ENCODE measurements at places on chromosomes 16 and 17.

DNA sequence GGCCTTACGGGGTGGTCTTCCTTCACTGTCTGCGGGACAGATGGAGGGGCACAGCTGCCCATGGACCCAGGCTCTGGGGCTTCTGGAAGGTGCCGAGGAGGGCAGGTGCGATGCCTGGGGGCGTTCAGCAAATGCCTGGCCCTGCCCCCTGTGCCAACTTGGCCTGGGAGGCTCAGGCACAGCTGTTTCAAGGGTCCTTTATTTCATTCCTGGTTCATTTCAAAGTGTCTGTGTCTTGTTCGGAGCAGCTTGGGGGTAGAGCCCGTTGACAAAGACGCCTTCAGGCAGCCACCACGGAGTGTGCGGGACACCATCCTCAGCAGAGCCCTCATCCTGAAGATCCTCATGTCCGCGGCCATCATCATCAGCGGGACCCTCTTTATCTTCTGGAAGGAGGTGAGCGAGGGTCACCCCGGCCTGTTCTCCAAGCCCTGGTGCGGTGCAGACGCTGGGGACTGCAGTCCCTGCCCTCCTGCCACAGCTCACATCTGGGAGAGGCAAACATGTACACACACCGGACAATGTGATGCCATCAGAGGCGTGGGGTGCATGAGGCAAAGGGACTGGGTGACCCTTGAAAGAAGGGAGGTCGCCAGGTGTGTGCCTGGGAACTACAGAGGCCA is 43.9 kb downstream of the MEAK7 start:
- DNase-seq, result no peak

DNA sequence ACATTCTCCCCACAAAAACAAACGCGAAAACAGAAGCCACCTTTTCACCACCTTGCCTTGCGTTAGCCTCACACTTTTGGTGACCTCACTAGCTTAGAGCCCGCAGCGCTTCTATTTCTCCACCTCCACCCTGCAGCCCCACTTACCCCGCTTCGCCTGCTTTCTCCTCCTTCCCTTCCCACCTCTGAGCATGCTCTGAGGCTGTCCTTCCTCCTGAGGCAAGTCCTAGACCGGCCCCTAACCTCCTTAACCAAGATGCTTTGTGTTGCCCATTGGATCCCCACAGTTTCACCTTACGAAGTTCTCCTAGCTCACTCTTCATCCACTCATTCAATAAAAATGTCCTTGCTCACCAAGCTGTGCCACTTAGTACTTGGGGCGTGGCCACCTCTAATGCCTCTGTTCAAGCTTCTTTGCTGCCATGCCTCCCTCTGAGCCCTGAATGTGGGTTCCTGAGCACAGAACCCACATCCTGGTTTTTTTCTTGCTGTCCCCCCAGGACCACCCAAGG is 1.3 kb downstream of the GNGT2 start:
- DNase-seq, result no peak

DNA sequence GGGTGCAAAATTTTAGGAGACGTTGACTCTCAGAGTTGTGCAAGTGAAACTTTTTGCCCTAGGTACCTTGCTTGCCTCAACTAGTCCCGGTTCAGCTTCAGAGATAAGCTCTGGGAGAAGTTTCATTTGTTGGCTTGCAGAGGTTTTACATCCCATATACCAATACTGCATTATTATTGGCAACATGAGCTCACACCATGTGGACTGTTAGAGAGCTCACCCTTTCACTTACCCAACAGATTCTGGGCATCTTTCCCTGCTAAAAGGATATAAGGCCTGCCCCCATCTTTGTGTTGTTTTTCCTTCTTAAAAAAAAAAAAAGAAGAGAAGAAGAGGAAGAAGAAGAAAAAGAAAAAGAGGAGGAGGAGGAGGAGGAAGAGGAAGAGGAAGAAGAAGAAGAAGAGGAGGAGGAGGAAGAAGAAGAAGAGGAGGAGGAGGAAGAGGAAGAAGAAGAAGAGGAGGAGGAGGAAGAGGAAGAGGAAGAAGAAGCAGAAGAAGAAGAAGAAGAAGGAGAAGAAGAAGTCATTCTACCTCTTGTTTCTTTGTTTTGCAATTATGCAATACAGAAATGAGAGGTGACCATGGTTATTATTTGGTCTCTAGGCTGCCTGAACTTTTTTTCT is 292.6 kb upstream of the IRX3 start:
- DNase-seq, result no peak

- no peak for DNase-seq
These were observed 26.7 kb downstream of the SAP30BP start for GRCh38 chr17:75693500-75694481.

DNA sequence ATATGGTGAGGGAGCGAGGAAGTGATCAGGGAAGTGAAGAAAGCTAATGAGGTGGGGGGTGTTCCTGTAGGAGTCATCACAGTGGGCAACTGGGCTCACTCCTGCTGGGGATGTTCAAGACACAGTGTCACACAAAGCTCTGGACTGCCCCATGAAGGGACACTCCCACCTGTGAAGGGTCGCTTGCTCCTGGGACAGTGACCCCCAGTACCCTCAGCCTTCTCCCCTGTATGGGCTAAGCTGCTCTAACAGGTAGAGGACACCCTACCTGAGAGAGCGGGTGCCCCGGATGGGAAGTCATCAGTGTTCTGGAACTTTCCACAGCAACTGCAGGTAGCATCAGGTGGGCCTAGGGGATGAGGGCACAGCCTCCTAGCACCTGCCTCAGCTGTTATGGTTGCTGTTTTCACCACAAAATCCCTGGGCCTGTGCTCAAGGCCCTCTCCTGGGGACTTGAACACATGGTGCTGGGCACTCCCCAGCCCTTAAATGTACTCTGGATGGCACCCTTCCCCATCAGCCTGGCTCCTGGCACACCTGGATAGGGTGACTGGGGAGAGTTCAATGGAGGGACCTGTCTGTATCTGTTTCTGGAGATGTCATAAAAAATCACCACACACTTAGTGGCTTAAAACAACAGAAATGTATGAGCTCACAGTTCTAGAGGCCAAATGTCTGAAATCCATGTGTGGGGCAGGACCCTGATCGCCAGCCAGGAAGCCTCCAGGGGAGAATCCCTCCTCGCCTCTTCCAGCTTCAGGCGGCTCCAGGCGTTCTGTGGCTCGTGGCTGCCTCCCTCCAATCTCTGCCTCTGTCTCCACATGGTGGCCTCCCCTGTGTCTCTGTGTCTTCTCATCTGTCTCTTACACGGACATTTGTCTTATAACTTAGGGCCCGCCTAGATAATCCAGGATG is 104.0 kb upstream of the CDH5 start:
- DNase-seq, result no peak

DNA sequence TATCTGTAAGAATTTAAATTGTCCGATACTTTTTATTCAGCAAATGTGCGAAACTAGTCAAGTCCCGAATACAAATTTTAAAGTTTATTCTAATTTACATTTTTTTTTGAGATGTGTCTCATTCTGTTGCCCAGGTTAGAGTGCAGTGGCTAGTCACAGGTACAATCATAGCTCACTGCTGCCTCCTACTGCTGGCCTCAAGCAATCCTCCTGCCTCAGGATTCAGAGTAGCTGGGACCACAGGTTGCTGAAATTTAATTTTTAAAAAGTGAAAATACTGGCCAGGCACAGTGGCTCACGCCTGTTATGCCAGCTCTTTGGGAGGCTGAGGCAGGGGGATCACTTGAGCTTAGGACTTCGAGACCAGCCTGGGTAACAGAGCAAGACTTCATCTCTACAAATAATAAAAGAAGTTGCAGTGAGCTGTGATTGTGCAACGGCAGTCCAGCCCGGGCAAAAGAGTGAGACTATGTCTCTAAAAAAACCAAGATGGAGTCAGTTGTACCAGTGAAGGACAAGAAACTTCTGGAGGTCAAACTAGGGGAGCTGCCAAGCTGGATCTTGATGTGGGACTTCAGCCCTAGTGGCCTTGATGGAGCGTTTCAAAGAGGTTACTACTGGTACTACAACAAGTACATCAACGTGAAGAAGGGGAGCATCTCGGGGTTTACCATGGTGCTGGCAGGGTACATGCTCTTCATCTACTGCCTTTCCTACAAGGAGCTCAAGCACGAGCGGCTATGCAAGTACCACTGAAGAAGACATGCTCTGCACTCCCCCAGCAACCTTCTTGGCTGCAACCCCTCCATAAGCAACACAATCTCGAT is 5.6 kb downstream of the POLG2 start:
- DNase-seq, result peak; percentile 62

- peak; percentile 59 for DNase-seq
These were observed at the start of gene XAF1 for GRCh38 chr17:6755731-6756184. Gene XAF1, plus strand, starts transcription at chr17:6756046. Its CDS starts 33 bp downstream, at chr17:6756079.

DNA sequence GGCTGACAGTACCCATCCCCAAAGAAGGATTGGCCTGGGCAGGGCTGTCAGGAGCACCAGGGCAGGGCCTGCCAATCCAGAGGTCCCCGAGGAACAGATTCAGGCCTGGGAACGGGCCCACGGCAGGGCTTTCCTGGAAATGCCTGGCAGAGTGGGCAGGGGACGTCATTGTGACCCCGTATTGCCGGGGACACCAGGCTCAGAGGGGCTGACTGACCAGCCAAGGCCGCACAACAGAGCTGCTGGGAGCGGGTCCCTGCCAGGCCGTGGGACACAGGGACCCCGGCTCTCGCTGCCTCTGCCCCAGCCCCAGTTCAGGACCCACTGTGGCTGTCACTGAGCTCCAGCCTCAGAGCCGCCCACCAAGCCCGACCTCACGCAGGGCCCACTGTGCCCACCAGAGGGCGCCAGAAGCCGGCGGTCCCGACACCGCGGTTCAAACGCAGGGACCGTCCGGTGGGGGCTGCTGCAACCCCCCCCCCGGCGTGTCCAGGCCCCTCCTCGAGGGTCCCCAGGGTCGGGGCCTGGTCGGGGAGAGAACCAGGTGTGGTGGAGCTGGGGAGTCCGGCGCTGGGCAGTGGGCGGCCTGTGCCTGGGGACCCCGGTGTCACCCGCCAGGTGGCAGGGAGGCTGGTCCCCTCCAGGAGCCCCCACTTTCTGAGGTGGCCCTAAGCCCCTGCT is 15.2 kb upstream of the SSTR5 start:
- DNase-seq, result peak; percentile 21

GRCh38 chr17:70644096-70644495 is 474.8 kb downstream of the KCNJ2 start:
- no peak for DNase-seq

DNA sequence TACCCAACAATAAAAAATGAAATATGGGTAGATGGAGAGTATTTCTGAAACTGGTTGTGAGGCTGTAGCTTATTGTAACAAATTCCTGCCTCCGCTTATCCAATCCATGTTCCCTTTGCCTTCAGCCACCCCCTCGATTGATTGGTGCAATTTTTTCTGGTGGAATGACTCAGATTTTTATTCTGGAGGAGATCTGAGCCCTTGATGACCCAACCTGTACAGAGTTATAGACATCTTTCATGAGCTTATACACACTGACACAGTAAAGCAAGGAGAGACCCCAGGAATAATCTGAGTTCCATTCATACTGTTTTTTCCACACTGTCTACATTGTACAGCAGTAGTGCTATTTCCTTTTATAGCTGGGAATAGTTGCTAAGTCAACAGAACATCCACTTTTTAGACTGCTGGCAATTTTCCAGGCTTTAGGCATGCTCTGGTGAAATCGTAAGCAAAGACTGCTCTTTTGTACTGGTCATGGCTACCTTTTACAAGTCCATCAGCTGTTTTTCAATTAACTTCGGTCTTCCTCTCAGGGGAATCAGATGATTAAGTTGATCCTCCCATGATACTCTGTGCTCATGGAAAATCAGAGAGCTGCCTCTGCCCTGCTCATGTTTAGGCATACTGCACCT is 30.1 kb downstream of the CCL4 start:
- DNase-seq, result no peak

GRCh38 chr16:57966204-57966771 is 4.6 kb downstream of the CNGB1 start:
- DNase-seq, result no peak

DNA sequence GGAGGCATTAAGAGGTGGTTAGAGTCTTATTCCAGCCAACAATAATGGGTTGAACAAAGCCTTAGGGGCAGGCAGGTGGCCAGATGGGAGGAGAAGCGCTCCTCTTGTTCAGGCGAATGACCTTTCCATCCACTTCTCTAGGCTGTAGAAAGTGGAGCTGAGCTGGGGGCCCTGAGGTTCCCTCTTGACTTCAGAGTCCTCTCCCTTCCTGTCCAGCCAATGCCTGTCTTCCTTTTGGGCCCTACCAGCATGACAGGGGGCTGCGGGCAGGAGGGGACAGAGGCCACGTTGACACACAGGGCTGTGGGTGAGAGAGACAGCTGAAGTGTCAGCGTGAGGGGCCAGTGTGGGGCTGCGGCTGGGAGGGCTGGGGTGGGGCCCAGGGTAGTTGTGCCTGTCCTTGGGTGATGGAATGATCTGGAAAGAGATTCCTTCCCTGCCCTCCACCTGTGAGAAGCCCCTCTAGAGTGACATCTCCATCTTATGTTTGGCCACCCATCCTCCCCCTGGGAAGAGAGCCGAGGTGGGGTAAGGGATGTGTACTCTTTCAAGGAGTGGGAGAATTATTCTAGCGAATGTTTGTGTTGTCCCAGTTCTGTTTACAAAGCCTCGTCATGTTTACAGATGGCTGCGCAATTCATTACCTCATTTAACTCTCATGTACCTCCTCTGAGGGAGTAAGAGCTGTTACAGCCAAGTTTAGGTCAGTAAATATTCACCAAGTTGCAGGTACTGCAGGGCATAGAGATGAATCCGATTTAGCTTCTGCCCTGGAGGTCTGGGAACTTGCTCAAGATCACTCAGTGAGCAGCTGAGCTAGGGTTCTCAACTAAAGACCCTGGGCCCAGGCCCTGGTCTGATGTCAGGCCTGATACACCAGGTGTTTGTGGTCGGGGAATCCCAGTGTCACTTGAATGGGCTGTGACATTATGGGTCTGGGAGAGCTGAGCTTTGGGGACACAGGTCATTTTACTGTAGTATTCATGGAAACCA is 3.3 kb downstream of the ERBB2 start:
- DNase-seq, result no peak

DNA sequence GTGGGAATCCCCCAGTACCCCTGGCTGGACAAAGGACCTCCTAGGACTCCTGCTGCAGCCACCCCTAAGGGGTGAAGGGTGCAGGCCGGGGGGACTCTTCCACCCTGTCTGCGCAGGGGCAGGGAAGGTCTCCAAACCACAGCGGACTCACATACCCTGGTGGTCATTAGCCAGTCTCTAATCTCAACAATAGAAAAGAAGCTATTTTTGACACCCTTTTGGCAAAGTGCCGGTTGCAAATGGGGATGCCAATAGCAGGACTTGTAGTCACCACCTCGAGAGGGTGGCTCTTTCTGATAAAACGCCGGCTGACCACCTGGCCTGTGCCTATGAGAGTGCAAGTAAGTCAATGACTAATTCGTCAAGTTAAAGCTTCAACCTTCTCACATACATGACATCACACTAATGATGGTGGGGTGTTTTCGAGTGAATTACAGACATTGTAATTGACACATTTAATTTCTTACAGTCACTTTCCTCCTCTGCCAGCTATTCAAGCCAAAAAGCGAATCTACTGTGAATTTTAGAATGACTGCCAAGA is 23.1 kb upstream of the DNAH17 start:
- no peak for DNase-seq

GRCh38 chr17:34321964-34322363 is 2.7 kb downstream of the CCL8 start:
- DNase-seq, result no peak

- DNase-seq, result no peak
These were observed 31.8 kb downstream of the SYCE1L start for GRCh38 chr16:77231047-77231446.

- no peak for DNase-seq
These were observed 25.8 kb upstream of the HLF start for GRCh38 chr17:55238931-55239297.

- no peak for DNase-seq
These were observed 112.4 kb upstream of the CDH5 start for GRCh38 chr16:66254106-66254505.
